ENCODE measurements at places on chromosomes 7 and 10. TPM values are rescaled to one million over a fixed set of nuclear protein-coding genes. Genes with fewer than 3 reads are reported as not detected.

PON3 gene
- total RNA-seq = 1.6 TPM

GRCh38 chr10:3107426-3107961, 40.1 kb downstream of the PFKP start:
- DNase-seq = no peak

DNA sequence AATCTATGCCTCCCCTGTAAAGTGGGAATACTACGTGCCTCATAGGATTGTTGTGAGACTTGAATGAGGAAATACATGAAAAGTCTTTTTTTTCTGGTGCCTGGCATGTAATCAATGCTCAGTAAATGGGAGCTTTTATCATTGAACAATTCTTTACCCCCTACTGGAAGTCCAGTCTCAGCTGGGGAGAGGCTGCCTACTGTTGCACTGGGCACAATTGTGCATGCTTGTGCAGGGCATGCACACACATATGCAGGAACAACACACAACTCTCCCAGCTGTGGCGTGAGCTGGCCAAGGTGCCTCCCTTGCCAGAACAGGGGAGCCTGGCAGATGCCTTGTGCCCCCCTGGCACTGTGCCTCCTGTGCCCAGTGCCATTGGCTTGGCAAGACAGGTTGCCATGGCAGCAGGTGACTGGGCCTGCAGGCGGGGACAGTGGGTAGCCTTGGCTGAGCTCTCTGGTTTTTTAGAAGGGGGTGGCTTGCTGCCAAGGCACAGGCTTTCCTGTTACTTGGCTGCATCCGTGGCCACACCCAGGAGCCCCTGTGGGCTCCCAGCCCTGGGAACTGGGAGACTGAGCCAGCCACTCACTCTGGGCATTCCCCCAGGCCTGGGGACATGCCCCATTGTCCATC, 16.1 kb upstream of the PALD1 start:
- no peak for DNase-seq

DNA sequence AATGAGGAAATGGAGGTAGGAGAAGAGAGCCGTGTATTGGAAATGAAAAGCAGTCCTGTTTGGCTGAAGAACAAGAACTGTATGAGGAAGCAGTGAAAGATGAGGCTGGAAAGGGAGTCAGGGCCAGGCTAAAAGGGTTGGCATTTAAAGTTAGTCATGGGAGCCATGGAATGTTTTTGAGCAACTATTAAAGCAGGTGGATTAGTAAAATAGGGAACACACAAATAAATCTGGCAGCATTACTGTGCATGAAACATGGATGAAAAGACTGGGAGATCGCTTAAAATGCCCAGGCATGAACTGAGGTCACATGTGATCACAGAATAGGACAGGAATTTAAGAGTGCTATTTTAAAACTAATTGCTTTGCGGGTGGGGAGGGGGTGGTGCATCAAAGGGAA, 1.4 kb upstream of the IFRD1 start:
- DNase-seq = no peak

DNA sequence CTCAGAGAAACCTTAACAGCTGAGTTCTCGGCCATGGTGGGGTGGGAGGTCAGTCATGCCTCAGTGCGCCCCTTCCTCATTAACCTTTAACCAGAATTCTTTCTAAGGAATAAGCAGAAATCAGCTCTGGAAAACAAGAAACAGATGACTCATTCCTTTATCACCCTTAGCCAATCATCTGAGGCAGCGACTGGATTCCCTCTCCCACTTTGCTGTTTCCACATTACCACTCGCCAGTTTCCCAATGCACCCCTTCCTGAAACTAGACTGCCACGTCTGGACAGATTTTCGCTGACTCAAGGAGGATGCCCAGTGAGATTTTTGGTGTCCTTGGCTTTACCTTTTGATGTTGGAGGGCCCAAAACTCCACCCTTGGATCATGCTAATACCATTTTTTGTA, 223.8 kb downstream of the PLXDC2 start:
- DNase-seq = peak; percentile 36

- DNase-seq = no peak
Measured at GRCh38 chr10:9762966-9763656, 1254.6 kb upstream of the CELF2 start.

DNA sequence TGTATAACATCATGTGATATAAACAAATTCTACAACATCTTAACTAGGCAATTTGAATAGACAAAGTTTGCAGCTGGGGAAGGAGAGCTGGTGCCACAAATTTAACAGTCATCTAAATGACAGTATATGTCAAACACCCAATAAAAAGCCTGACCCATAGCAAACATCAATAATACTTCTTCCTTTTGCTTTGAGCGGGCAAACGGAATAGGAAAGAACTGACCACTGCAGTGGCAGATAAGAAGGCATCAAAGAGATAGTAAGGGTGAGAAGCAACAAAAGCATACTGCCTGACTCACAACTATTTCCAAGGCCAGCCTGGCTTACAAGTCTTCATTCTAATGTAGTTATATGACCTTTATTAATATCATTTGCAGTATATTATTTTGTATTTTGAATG, 99.9 kb downstream of the LRRN3 start:
- no peak for DNase-seq

GRCh38 chr10:47268696-47269095, 31.3 kb upstream of the GDF10 start:
- DNase-seq = no peak

C10orf90 gene
- total RNA-seq = not detected

MEOX2 gene
- total RNA-seq = 1.2 TPM

DNA sequence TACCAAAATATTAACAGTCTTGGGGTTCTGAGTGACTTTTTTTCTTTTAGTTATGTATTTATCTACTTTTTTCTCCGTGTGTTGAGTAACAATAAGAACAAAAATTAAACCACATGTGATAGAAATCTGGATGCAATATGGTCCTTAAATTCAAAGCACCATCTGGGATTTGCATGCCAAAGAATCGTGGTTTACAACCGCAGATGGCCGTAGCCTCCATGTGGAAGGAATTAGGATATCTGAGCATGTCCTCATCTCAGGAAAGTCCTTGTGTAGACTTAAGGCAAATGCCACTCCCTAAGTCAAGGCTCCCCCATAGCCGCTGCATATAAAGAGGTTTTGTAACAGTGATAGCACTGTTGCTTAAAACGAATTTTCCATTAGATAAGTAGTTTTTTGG, 304.0 kb downstream of the ZEB1 start:
- DNase-seq = no peak

DNA sequence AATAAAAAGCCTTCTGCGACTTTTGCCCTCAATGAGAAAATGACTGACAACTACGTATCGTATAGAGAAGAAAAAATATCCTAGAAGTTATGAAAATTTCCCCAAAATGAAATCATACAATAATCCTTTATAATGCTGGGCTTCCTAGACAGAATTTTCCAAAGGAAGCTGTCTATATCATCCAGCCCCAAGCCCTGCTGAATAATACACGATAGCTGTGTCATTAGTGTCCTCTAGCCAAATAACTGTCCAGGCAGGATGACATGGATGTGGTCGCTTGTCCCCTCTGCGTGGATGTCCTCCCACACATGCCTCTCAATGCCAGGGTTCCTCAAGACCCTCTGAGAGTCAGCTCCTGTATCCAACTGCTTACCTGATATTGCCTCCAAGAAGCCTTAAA, 61.7 kb upstream of the ECHDC3 start:
- no peak for DNase-seq

- DNase-seq = no peak
Measured at GRCh38 chr10:29681676-29682448, 47.1 kb upstream of the SVIL start.

NKX1-2 gene
- not detected for total RNA-seq

- no peak for DNase-seq
Measured at GRCh38 chr10:28910956-28911355, 233.6 kb downstream of the BAMBI start.

- no peak for DNase-seq
Measured at GRCh38 chr7:37247861-37248260, 200.8 kb downstream of the ELMO1 start.

NPC1L1 gene
- 0.88 TPM for total RNA-seq
